Stimulated activated CD4-positive, alpha-beta T cell treated with anti-CD3 and anti-CD28 coated beads, Interleukin-12 subunit alpha, Interleukin-12 subunit beta, amount 100 ng/mL, for 48 hours (primary cell): ENCODE measurements at places on chromosomes 16 and 17.
A peak's percentile ranks its signal among the peaks of the same experiment; 100 is the strongest.

GRCh38 chr16:50599494-50599893 is 51.3 kb downstream of the NKD1 start:
- DNase-seq, result no peak

DNA sequence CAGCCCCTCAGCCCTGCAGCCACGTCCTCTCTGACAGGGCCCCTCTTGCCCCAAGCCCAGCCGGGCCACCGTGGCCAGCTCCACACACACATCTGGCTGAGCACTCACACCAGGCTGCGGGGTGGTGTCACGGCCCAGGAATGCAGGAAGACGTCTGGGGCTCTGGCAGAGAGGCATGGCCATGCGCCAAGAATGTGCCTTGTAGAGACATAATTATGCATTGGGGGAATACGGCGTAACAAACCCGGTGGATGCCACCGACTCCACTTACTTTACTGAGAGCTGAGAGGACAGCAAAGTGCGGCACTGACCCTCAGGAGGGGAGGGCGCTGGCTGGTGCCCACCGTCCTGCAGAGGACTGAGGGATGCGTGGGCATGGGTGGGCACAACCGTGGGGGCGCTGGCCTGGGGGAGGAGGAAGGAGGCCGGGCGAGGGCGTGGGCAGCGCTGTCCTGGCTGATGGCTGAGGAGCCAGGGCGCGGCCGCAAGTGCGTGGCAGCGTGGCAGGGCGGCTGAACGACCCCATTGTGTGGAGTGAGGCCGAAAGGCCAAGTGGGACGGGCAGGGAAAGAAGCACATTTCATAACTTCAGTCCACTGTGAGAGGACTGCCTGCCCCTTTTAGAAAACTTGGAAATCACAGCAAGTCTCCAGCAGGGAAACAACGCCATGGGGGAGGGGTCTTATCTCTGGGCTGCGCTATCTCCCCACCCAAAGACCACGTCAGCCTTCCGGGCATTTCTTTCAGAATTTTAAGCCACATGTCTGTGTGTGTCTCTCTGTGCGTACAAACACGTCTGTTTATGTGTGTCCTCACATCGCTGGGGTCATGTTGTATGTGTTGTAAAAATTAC is 30.6 kb downstream of the METRNL start:
- no peak for DNase-seq

- DNase-seq, result no peak
Observed at GRCh38 chr17:83079766-83080578, 563 bp downstream of the METRNL start.

DNA sequence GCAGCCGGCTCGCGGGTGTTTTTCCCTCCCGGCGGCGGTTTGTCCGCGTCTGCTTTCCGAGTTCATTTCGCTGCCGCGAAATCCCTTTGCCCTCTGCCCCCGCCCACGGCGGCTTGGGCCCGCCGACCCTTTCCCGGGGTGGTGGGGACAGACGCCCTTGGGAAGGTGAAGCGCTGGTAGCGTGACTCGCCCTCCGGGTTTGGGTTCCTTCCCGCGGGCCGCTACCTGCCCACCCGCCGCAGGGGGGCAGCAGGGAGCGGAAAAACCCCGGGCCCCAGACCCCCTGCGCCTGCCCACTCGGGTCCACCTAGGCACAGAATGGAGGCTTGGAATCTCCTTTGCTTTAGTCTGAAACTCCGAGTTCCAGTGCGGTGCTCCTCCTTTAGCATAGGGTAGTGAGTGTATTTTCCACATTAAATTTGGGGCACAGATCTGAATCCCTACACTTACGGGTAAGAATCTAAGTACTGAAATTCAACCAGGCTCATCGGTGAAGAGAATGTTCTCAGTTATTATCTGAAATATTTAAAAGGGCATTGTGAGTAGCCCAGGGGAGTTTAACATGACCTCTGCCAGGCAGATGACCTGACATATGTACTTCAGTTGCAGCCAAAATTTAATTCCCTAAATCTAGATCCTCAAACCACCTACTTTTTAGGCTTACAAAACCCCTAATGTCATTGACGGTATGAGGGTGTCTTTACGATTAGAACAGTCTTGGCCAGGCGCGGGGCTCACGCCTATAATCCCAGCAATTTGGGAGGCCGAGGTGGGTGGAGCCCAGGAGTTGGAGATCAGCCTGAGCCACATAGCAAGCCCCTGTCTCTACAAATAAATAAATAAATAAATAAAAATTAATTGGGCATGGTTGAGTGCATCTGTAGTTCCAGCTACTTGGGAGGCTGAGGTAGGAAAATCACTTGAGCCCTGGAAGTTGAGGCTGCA is 1.0 kb downstream of the NME2 start:
- peak; percentile 58 for DNase-seq

- DNase-seq, result no peak
Observed at GRCh38 chr17:34485999-34486398, 93.4 kb upstream of the TMEM132E start.

- no peak for DNase-seq
Observed at GRCh38 chr17:13418891-13419290, 182.8 kb downstream of the HS3ST3A1 start.

DNA sequence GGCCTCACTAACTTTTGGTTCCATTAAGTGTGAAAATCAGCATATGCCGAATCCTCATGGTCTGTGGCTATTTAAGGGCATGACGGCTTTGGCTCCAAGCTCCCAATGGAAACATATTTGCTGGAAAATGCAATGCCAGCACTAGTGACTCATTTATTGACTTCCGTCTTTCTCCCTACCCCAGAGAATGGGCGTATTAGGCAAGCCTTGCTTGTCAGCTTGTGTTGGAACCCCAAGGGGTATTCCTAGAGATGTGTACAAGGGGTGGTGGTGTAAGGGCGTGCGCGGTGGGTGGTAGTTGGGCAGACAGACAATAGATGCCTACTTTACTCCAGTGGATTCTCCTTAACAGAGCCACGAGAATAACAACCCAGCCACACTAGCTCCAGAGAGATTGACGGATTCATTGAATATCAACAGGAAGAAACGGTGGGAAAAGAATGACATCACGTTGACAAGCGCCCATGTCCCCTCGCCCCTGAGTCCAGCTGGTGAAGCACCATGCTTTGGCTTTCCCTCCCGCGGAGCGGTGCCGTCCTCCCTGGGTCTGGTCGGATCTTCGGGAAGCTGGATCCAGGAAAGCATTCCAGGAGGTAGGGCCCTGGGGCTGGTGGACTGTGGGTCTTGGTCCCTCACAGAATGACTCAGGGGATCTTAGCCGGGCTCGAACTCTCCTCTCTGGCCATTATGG is 10.3 kb downstream of the CD300LB start:
- no peak for DNase-seq

DNA sequence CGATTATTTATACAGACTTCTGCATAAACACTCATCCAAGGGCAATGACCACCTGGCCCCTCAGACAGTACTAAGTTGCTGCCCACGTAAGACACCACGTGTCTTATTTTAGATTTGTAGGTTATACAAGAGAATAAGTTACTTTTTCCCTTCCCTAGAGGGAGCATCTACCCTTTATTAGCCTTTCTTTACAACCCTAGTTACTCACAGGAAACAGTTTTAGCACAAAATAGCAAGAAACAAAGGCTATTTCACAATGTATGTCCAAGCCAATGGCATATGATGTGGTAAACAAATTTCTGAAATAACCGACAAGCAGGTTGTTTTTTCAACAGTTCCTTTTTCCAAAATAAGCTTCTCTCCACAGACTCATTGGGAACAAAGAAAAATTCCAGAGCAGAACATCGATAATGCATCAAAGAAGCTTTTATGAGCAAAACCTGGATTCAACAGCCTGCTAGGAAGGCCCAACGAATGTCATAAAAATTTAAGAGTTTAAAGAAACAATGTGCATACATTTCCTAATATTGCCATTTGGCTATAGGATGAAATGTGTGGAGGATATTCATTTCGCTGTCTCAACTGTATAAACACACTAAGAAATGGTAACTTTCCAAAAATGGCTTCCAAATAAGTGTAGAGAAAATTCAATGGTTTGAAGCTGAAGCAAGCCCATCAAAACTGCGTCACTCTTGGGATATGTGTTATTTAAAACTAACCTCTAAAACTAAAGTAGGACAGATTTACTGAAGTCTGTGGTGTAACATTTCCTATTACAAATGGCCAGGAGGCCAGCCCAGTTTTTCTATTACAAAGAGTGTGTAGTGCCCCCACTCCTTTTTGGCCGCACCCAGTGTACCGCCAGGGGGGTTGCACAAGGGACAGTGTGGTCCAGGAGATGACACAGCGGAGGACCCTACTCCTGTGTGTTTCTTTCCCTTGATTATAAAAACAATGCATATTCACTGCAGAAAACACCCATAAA is 50.4 kb upstream of the ERN1 start:
- no peak for DNase-seq

- no peak for DNase-seq
Observed at GRCh38 chr16:26561303-26561702, 505.4 kb upstream of the C16orf82 start.

DNA sequence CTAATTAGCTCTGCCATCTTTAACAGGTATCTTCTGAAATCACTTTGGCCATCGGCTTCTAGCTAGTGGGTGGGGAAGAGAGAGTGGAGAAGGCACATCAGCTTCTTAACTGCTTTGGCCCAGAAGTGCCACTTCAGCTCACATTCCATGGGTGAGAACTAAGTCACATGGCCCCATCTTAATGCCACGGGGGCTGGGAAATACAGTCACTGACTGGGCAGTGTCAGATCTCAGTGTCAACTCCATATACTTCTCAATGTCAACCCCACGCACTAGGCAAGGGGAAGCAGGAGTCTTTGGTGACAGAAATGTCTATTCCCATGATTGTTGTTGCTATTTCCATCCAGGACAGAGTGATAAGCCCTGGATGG is 29.4 kb downstream of the CCR7 start:
- no peak for DNase-seq

DNA sequence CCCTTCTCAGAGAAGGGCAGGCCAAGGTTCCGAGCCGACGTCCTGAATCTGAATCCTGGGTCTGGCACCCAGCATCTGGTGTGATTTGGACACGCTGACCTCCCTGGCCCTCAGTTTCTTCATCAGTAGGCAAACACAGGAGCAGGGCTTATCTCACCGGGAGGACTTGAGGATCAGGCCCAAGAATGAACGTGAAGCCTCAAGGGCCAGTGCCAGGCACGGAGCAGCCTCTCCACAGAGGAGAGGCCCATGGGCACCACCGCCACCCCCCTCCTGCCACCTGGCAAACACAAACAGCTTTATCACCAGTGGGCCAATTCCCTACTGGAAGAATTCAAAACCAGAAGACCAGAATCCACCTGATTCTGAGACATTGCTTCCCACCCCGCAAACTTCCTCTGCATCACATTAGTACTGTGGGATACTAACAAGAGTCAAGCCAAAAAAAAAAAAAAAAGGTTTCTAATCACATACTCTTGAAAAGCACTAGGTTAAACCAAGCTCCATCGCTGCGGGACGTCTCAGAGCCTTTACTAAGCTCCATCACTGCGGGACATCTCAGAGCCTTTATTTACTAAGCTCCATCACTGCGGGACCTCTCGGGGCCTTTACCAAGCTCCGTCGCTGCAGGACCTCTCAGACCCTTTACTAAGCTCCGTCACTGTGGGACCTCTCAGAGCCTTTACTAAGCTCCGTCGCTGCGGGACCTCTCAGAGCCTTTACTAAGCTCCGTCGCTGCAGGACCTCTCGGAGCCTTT is 68.0 kb upstream of the DOC2B start:
- DNase-seq, result no peak

- DNase-seq, result no peak
Observed at GRCh38 chr17:29583324-29584248, 5.9 kb downstream of the GIT1 start.

DNA sequence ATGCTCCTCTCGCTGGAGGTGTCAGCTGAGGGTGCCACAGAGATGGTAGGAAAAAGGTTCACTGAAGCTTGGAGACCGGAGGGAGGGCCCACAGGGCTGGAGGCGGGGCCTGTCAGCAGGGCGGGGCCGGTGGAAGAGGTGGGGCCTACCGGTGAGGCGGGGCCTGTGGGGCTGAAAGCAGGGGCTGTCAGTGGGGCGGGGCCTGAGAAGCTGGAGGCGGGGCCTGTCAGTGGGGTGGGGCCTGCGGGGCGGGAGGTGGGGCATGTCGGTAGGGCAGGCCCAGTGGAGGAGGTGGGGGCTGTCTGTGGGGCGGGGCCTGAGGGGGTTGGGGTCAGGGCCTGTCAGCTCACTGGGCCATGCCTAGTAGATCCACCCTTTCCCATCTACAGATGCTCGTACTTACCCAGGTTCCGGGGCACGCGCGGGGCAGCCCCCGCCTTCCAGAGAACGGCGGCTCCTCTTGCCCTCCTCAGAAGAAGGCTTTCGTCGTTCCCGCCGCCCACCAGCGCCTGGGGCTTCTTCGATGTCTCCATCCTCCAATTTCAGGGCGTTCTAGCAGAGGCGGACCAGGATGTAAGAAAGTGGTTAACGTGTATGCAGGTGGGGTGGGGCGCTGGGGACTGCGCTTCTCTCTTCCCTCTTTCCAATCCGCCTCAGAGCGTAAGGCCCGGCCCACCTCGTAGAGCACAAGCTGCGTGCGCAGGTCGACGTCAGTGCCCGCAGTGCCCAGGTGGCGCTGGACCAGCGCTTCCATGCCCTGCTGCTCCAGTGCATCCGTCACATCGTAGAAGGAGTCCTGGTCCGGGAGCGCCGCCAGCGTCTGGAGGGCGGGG is 9.8 kb downstream of the TMEM208 start:
- peak; percentile 89 for DNase-seq

- DNase-seq, result no peak
Observed at GRCh38 chr17:67270416-67270815, 25.4 kb upstream of the HELZ start.

- DNase-seq, result no peak
Observed at GRCh38 chr17:74870512-74870911, 2.3 kb downstream of the FDXR start.

DNA sequence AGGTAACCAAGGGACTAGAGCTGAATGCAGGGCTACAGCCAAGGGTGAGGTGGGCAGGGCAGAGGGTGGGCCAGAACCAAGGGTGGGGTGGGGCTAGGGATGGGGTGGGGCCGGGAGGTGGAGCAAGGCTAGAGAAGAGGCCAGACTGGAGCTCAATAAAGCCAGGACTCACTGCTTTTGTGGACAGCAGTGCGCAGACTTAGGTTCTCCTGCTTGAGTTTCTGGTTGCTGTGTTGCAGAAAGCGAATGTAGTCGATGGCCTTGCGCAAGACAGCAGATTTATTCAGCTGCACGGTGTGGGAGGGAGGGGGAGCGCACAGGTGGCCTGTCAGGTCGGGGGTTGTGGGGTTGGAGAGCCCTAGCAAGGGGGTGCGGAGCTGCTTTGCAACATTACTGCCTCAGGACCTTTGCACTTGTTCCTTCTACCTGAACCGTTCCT is 18.7 kb downstream of the SREBF1 start:
- no peak for DNase-seq

DNA sequence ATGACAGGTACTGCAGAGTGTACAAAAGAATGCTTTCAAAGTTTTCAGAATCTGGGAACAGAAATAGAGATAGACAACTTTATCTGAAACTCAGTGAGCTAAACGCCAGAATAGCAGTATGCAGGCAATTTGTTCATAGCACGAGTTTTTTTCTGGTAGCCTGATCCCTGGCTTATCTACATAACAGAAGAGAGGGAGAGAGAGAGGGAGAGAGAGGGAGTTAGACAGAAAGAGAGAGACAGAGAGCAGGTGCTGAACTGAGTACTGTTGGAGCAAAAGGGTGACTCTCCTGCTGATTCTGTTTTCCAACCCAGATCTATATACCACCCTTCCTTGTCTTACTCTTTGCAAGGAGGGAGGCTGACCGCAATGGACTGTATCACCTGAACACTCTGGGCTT is 388.0 kb upstream of the CA10 start:
- no peak for DNase-seq

GRCh38 chr17:16272111-16272840 is 55.3 kb downstream of the PIGL start:
- DNase-seq, result no peak

GRCh38 chr17:35498448-35499178 is 38.9 kb downstream of the SLFN12L start:
- DNase-seq, result no peak
